ENCODE measurements at places on chromosomes 16 and 17. TPM values are rescaled to one million over a fixed set of nuclear protein-coding genes. Genes with fewer than 3 reads are reported as not detected.

DNA sequence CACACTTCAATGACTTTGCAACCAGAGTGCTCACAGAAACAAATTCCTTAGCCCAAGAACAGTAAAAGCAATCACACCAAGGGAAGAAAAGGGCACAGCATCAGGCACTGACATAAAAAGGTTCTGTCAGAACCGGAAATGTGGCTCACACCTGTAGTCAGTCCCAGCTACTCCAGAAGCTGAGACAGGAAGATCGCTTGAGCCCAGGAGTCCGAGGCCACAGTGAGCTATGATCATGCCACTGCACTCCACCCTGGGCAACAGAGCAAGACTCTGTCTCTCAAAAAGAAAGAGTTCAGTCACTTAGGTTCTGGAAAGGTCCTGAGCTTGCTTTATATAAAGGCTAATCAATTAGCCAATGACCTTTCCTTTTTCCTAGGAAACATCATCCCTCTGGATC is 22.7 kb downstream of the YWHAE start:
- no peaks in the 10 kb centered on the region for H3K36me3 ChIP-seq
- no peaks in the 10 kb centered on the region for H3K27me3 ChIP-seq
- DNase-seq: no peak
- H3K4me1 ChIP-seq: peaks cover 81% of the 10 kb centered on the region
- H3K4me3 ChIP-seq: no peak overlapping the region

DNA sequence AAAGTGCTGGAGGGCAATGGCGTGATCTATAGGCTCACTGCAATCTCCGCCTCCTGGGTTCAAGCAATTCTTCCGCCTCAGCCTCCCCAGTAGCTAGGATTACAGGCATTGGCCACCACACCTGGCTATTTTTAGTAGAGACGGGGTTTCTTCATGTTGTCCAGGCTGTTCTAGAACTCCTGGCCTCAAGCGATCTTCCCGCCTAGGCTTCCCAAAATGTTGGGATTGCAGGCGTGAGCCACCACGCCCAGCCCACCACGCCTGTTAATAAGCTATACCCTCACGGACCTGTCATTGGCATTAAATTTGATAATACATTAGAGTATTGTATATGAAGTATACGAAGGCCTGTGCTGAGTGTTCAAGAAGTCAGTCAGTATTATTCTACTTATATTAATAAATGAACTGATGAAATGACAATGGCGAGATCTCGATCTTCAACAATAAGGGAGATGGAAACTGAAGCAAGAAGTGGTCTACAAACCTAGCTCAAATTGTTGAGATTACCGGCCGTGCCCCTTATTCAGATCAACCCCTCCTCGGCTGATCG is 818 bp upstream of the BCAS3 start:
- H3K36me3 ChIP-seq: no peaks in the 10 kb centered on the region
- H3K4me1 ChIP-seq: peaks cover 14% of the 10 kb centered on the region
- peak overlapping the region; percentile 61 for H3K4me3 ChIP-seq
- H3K27me3 ChIP-seq: no peaks in the 10 kb centered on the region

DNA sequence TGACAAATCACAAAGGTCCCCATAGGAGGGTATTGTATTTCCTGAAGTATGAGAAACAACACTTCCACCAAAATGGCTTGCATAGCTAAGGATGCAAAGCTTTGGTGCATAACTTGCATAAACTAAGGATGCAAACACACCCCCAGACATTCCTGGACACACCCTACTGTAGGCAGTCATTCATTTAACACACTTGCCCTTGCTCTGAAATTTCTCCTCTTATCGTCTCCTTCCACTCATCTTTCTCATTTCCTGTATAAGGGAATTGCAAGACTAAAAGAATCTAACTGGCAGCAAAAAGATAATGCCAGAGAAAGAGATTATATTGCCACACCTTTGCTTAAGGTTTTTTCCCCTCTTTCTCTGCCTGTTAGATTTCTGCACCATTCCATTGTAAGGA is 28.3 kb downstream of the CHD9 start:
- peaks cover 68% of the 10 kb centered on the region for H3K4me1 ChIP-seq
- H3K4me3 ChIP-seq: no peak overlapping the region
- H3K27ac ChIP-seq: no peak overlapping the region

GRCh38 chr16:3957344-3957980 is 76.9 kb upstream of the CREBBP start:
- no peak overlapping the region for H3K4me3 ChIP-seq
- no peaks in the 10 kb centered on the region for H3K27me3 ChIP-seq
- no peak overlapping the region for H3K27ac ChIP-seq
- no peaks in the 10 kb centered on the region for H3K36me3 ChIP-seq
- DNase-seq: peak; percentile 61

GRCh38 chr17:16910341-16910740 is 61.6 kb downstream of the TNFRSF13B start:
- H3K4me1 ChIP-seq: no peaks in the 10 kb centered on the region
- H3K36me3 ChIP-seq: no peaks in the 10 kb centered on the region
- H3K27ac ChIP-seq: no peak overlapping the region

GRCh38 chr16:24046442-24046841 is 209.7 kb upstream of the CACNG3 start:
- H3K4me1 ChIP-seq: no peaks in the 10 kb centered on the region
- no peaks in the 10 kb centered on the region for H3K27me3 ChIP-seq
- no peak overlapping the region for H3K27ac ChIP-seq
- H3K4me3 ChIP-seq: no peak overlapping the region
- no peaks in the 10 kb centered on the region for H3K36me3 ChIP-seq

DNA sequence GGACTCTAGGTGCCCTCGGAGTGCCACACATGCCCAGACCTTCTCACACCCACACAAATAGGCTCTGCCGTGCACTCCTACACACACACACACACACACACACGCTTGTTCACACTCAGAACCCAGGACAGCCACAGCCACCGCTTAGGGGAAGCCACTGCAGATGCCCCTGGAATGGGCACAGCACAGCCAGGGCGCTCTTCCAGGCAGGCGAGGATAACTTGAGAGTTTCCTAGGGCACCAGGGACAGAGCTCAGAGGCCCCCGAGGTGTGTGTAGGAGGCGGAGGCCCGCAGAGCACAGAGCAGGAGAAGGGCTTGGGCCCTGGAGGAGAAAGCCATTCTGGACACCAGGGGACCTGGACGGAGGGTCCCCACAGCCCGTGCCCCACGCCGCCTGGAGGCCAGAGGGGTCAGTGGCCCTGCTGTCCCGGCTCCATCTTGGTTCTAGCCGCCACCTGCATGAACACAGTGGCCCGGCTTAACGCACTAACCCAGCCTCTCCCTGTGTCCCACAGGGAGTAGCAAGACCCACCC is 21.0 kb downstream of the TRARG1 start:
- H3K4me1 ChIP-seq: no peaks in the 10 kb centered on the region
- DNase-seq: no peak
- no peaks in the 10 kb centered on the region for H3K27me3 ChIP-seq

- no peak overlapping the region for H3K4me3 ChIP-seq
- peak; percentile 73 for DNase-seq
- peak overlapping the region; percentile 88 for H3K27ac ChIP-seq
- H3K27me3 ChIP-seq: no peaks in the 10 kb centered on the region
- peaks cover 71% of the 10 kb centered on the region for H3K4me1 ChIP-seq
- peaks cover 15% of the 10 kb centered on the region for H3K36me3 ChIP-seq
Observed at GRCh38 chr16:67459066-67459860, 21.7 kb downstream of the ATP6V0D1 start.

GRCh38 chr16:48366165-48367093 is 18.8 kb downstream of the SIAH1 start:
- peaks cover 65% of the 10 kb centered on the region for H3K4me1 ChIP-seq
- H3K4me3 ChIP-seq: peak overlapping the region; percentile 69
- peak; percentile 75 for DNase-seq
- H3K27me3 ChIP-seq: no peaks in the 10 kb centered on the region
- H3K27ac ChIP-seq: peak overlapping the region; percentile 86

DNA sequence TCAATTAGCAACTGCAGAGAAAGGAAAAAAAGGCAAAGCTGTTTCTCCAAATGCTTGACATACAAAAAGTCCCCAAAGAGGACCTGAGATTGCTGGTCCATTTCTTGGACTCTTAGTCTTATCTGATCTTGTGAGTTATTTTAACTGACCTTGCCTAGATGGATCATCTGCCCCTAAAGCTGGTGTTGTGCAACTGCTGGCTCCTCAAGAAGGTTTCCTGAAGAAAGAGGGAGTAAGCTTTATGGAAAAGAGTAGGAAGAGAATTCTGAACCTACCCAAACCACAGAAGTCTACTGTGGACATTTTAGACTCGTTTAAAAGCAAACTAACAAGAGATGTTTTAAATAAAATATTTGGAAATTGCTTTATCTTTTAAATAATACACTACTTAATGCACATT is 140.0 kb upstream of the HS3ST3A1 start:
- H3K27ac ChIP-seq: no peak overlapping the region
- H3K36me3 ChIP-seq: no peaks in the 10 kb centered on the region
- no peaks in the 10 kb centered on the region for H3K27me3 ChIP-seq
- H3K4me3 ChIP-seq: no peak overlapping the region
- DNase-seq: no peak

TEKT1 gene
- 5.0 TPM for total RNA-seq

IGSF6 gene
- total RNA-seq: 54.5 TPM

TLCD3B gene
- total RNA-seq: not detected

GHDC gene
- 35.2 TPM for total RNA-seq

SMPD3 gene
- 1.2 TPM for total RNA-seq

FOXL1 gene
- 0.49 TPM for total RNA-seq
